ENCODE measurements at places on chromosomes 2 and 18.

GRCh38 chr2:181203412-181203811, 223.0 kb downstream of the UBE2E3 start:
- no peak for DNase-seq

DNA sequence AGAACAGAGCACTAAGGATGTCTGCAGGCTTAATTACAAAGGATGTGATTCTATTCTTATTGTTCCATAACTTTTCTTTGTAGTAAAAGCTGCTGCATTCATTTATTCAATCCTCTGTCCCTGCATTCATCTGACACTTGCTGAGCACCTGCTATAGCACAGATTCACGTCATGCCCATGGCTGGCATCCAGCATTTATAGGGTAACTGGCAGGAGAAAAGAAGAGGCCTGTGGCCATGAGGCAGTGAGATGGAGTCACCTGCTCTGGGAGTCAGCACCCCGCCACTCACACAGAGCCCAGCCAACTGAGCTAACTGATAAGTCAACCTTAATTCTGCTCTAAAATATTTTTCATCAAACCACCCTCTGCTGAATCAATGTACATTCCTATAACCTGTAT, 18.3 kb upstream of the CDC42EP3 start:
- DNase-seq = no peak

DNA sequence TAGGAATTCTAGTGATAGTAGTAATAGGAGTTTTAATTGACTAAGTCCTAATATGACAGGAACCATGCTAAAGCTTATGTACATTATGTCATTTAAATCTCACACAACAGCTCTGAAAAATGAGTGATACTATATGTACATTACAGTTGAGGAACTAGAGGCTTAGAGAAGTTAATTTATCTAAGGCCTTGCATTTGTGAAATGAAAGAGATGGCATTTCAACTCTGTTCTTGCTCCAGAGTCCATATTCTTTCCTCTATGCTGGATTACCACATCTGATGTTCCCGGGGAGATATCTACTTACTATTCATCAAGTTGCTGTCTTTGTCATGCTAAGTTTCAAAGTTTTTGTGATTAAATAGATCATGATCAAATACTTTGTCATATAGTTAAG, 5.7 kb downstream of the AGPS start:
- no peak for DNase-seq

- DNase-seq = no peak
Observed at GRCh38 chr2:166458674-166459073, 35.4 kb downstream of the SCN7A start.

DNA sequence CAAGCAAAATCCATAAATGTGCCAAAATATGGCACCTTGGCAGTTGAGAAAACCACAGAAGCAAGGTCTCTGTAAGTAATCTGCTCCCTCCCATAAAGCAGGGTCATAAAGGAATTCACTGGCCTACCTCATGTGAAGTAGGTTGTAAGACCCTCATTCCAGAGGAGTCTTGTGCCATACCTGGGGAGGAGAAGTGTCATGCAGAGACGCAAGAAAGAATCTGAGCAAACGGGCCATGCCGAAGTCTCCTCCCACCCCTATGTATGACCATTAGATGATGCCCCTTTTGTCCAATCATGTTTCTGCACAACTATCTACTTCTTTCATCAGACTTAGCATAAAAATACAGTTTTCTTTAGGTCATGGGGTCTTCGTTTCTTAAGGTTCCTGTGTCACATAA, 14.6 kb downstream of the NMUR1 start:
- DNase-seq = no peak

- DNase-seq = no peak
Observed at GRCh38 chr2:173571021-173571821, 216.5 kb downstream of the CDCA7 start.

GRCh38 chr2:242002944-242003343, 133.4 kb downstream of the RTP5 start:
- DNase-seq = no peak

Measured in stimulated activated CD4-positive, alpha-beta T cell treated with anti-CD3 and anti-CD28 coated beads, TNF-alpha, amount 100 ng/mL, for 4 hours (primary cell).